ENCODE measurements at places on chromosomes 16 and 17.
A peak's percentile ranks its signal among the peaks of the same experiment; 100 is the strongest.

DNA sequence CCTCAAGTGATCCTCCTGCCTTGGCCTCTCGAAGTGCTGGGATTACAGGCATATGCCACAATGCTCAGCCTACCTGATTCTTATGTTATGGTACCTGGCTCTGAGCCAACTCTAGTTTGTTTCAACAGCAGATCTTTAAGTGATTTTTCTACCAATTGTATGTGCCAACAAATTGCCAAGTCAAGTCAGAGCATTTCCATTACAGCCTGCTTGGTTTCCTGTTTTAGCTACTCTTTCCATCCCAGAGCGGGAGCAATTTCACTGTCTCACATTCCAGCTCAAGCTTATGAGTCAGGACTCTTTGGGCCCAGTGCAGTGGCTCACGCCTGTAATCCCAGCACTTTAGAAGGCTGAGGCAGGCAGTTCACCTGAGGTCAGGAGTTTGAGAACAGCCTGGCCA is 30.8 kb upstream of the RBBP6 start:
- no peak for DNase-seq

GRCh38 chr17:81309140-81309858 is 14.2 kb upstream of the SLC38A10 start:
- DNase-seq: peak; percentile 98

GRCh38 chr17:78129351-78130089 is 965 bp upstream of the TMC6 start:
- DNase-seq: no peak

- DNase-seq: no peak
These were observed 31.2 kb downstream of the ABCC3 start for GRCh38 chr17:50665838-50666237.
